ENCODE measurements at places on chromosomes 4 and X.

DNA sequence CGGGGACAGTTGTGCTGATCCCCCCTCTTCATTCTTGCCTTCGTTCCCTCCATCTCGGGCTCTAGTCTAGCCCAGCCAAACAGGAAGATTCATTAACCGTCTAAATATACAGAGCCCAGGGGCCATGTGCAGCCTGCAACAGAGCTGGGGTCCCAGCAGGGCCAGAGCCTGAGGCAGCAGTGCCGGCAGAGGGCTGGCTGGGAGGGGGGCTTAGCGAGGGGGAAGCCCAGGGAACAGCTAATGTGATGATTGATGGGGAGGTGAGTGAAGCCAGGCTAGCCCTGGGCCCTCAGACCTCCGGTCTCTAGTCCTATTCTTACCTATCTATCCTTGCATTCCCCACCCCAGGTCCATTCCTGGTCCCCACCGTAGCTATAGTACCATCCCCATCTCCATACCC is 22.3 kb downstream of the EFNB1 start:
- DNase-seq = no peak

GRCh38 chrX:111624169-111624568 is 56.8 kb upstream of the ALG13 start:
- DNase-seq = no peak

DNA sequence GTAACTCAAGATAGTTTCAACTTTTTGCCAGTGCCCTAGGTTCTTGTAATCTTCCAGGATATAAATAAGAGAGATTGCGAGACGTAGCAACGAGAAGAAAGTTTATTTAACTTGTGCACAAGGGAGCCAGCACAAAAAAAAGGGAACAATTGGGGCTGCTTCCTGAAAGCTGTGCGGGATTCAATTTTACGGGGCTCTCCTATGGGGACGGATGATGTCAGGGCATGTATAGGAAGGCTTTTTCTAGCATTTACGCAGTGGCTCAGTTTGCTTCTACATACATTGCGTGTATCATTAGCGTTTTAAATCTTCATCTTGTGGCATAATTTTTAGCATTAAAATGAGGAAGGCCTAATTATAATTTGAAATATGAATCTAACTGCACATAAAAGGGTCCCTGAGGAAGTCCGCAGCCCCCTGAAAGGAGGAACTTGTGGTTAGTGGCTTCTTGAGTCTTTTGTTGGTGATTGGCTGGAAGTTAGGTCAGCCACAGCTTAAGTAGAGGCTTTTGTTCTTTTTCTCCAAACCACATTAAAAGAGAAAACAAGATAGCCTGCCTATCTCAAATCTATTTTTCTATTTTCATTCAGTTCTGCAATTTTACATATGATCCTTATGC is 668.2 kb upstream of the NDST4 start:
- DNase-seq = no peak

DNA sequence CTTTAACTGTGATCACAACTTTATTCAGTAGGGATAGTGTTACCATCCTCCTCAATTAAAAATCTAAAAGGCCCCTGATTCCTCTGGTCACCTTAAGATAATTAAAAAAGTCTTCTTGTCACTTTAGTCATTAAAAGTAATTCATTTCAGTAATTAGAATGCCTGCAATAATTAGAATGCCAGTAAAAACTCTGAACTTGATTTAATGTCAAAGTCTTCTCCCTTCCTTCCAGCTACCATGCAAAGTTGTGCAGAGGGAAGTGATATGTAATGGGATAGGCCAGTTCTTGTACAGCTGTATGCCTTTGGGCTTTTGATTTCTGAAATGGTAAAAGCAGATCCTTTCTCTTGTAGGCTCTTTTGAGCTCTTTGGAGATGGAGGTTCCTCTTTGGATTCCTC is 417.2 kb downstream of the ADAM29 start:
- DNase-seq = no peak

DNA sequence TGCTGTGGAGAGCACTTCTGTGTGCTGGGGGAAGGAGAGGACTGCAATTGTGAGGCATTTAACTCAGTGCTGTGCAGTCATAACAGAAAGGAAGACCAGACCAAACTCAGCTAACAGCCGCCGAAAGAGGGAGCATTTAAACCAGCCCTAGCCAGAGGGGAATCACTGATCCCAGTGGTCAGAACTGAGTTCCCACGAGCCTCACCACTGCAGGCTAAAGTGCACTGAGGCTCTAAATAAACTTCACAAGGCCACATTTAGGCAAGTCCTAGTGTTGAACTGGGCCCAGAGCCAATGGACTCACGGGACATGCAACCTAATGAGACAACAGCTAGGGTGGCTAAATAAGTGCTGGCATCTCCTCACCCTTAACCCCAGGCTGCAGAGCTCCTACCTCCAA is 20.4 kb downstream of the IQCM start:
- no peak for DNase-seq

All from non-pigmented ciliary epithelial cell (primary cell).